ENCODE measurements at places on chromosomes 7 and 10.

DNA sequence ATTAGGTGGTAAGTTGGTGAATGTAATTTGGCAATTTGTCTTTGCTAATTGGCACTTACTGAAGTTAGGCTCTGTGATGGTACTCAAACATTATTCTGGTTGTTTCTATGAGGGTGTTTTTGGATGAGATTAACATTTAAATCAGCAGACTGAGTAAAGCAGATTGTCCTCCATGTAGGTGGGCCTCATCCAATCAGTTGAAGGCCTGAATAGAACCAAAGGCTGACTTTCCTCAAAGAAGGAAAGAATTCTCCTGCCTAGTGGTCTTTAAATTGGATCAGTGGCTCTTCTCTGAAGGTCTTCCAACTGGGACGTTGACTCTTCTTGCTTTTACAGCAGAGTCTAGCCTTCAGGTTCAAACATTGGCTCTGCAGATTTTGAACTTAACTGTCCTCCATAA is 278.3 kb downstream of the KIF20B start:
- DNase-seq: no peak

- no peak for DNase-seq
Measured at GRCh38 chr7:99195867-99196266, 12.0 kb downstream of the KPNA7 start.

- no peak for DNase-seq
Measured at GRCh38 chr10:7027237-7027912, 383.5 kb downstream of the SFMBT2 start.

GRCh38 chr10:76299501-76299900 is 868.1 kb downstream of the LRMDA start:
- no peak for DNase-seq

DNA sequence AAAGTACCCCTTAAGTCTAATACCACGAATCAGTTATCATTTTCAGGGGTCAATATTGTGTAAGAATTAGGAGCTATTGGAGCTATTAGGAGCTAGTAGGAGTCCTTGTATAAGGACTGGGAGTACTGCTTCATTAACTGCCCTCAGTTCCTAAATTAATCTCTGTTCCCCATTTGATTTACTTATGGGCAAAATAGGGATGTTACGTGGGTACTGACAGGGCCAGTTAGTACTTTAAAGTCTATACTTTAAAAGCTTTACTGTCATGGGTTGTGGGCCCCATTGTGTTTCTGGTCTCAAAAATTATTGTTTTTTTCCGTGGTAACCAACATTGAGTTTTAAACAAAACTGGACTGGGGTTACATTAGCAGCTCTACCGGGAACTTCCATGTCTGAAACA is 60.3 kb downstream of the PRKAR2B start:
- no peak for DNase-seq

GRCh38 chr7:12898004-12898403 is 210.6 kb downstream of the ARL4A start:
- no peak for DNase-seq

DNA sequence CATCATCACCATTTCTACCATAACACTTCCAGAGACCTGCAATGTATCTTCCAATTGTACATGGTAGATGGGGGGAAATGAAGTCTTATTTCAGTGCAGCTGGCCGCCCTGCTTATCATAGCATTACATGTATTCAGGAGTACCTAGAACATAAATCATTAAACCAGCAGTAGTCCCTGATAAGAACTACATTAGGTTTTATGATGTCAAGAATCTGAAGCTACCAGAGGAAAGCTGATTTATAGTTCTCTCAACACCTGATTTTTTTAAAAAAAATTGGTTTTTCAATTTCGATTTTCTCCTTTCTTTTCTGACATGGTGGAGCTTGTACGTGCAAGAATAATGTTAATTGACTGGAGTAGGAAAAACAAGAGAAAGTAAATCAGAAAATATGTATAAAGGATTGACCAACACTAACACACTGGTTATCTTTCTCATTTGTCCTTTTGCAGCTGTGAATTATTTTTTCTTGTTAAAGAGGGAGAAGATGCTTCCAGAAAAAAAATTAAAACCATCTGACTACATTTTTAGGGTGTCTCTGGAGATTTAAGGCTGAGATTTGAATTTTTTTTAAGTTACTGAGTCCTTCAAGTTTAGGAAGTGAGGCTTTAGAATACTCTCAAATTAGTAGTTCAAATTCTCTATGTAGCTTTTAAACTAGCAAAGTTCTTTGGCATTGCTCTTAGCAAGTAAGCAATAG is 59.1 kb downstream of the CSTF2T start:
- DNase-seq: no peak

GRCh38 chr10:3186368-3186767 is 13.8 kb upstream of the PITRM1 start:
- DNase-seq: no peak

- DNase-seq: no peak
Measured at GRCh38 chr7:93836116-93836515, 54.4 kb downstream of the TFPI2 start.

GRCh38 chr7:101174322-101174854 is 5.7 kb downstream of the NAT16 start:
- DNase-seq: no peak
